Stimulated activated CD4-positive, alpha-beta T cell treated with anti-CD3 and anti-CD28 coated beads, Interleukin-4, amount 100 ng/mL, for 4 hours (primary cell): ENCODE measurements at places on chromosomes 12 and 14.

DNA sequence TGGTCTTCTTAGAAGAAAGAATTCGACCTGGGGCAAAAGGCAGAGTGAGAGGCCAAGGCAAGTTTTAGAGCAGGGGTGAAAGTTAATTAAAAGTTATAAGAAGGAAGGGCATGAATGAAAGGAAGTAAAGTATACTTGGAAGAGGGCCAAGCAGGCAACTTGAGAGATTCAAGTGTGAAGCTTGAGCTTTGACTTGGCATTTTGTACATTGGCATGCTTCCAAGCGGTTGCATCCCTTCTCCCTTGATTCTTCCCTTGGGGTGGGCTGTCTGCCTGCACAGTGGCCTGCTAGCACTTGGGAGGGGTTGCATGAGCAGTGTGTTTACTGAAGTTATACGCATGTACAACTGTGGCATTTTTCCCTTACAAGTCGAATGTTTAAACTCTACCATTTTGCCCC is 74.8 kb upstream of the MGAT4C start:
- DNase-seq = no peak

- DNase-seq = peak; percentile 44
Measured at GRCh38 chr12:6341417-6342139, at the start of gene TNFRSF1A. TNFRSF1A (minus strand) TSS chr12:6342076; CDS start chr12:6341814, 262 bp downstream.

- no peak for DNase-seq
Measured at GRCh38 chr14:103663506-103663905, 34.5 kb downstream of the KLC1 start.

DNA sequence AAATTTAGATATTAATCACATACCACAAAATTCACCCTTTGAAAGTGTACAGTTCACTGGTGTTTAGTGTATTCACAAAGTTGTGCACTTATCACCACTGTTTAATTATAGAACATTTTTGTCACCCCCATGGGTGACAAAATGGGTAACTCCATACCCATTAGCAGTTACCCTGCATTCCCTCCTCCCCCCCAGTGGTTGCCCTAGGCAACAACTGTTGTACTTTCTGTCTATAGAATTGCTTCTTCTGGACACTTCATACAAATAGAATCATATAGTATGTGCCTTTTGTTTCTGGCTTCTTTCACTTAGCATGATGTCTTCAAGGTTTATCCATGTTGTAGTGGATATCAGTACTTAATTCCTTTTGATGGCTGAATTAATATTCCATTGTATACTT is 52.7 kb downstream of the FBXO34 start:
- DNase-seq = no peak

DNA sequence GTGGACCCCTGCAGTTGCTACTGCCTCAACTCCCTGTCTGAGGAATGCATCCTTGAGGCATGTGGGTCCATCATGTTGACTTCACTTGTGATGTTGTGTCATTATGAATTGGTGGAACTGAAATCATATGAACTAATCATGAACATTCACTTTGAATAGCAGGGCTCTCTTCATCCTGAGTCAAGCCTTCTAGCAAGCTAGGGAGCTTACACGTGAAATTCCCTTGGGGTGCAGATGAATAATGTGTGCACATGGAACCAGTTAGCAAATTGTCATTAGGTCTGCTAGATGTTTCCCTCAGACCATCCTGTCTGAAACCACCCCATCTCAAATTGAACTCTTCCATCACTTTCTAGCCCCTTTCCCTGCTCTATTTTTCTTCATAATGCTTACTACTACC is 3.6 kb downstream of the COQ6 start:
- no peak for DNase-seq

GRCh38 chr12:21825886-21826617 is 51.5 kb upstream of the KCNJ8 start:
- DNase-seq = no peak

DNA sequence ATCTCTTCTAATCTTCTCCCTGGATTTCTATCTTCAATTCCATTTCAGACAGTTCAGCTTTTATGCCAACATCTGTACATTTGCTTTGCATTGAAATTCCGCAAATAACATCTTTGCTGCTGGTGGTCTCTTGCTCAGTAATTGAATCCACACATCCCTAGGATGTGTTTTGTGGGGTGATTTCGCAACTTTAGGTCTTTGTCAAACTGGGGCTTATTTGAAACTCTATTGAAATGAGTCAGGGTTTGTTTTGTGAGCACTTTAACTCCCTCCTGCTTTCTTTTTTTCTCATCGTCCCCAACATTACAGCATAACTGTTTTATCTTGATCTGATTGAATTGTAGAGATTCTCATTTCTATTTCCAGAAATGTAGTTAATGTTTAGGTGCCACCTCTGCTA is 404.3 kb downstream of the NPAS3 start:
- no peak for DNase-seq

DNA sequence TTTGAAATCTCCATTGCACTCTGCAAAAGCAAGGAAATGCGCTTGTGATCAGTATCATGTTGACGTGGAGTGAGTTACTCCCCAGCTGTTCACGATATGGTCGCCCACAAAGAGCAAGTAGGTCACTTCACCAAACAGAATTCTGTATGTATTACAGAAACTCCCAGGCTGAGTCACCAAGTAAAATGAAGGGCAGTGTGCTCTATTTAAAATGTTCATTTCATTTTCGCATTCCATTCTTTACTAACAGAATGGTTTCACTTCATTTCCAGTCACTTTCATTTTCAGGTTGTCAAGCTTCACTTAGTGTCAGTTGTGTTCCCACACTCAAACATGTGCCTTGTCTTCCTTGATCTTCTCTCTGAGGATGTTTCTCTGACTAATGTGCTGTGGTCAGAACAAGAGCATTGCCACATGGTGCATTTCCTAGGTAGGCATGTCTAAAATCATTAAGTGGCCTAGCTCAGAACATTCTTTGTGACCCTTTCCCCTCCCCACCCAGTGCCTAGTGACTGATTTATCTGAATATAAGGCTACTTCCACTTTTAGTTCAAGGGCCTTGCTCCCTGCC is 391.2 kb downstream of the RAD51B start:
- DNase-seq = peak; percentile 16

GRCh38 chr14:50350975-50351374 is 38.9 kb downstream of the DMAC2L start:
- DNase-seq = no peak

DNA sequence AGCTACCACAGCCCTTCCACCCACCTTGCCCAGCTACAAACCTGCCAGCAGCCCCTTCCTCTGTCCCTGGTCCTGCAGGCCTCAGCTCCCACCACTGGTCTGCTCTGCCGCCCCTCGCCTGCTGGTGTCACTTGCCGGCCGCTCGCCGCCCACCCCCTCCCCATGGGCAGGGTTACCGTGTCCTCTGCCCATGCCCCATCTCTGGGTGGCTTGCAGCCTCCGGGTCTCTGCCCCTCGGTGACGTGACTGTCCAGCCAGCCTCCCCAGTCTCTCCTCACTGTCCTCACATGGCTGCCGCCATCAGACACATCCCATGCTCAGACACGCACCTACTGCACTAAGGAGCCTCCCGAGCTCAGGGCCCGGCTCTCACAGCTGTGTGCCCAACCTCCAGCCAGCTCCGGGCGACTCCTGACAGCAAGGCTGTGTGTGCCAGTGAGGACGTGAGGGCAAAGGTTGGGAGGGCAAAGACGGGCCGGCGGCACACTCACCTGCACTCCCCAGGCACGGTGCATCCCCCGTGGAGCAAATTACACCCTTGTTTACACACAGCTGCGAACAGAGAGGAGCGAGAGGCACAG is 13.4 kb downstream of the JAG2 start:
- no peak for DNase-seq

- DNase-seq = no peak
Measured at GRCh38 chr12:105569886-105570285, 239.4 kb downstream of the C12orf75 start.

- DNase-seq = no peak
Measured at GRCh38 chr12:3189282-3189681, 112.1 kb downstream of the TSPAN9 start.

- no peak for DNase-seq
Measured at GRCh38 chr12:126210448-126210847, 1145.2 kb downstream of the AACS start.

- DNase-seq = peak; percentile 64
Measured at GRCh38 chr12:101697197-101697929, at the start of gene CHPT1. CHPT1 (plus strand) TSS chr12:101697640; CDS start chr12:101697862, 222 bp downstream.

DNA sequence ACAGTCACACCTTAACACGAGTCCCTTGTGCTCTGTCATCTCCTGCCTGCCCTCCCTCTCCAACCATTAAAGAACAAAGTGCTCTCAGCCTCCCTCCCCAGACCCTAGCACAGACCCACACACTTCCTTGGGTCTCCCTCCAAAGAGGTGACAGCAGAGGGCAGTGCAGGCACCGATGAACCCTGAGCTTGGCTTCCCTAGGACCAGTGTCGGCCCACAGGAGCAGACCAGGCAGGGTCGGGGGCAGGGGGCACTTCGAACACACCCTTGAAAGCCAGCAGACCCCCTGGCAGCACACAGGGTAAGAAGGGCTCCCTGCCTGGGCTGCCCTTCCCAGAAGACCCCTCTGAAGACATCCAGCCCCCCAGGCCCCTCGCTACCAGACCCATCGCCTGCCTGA is 7.0 kb downstream of the CDK2AP1 start:
- DNase-seq = no peak

DNA sequence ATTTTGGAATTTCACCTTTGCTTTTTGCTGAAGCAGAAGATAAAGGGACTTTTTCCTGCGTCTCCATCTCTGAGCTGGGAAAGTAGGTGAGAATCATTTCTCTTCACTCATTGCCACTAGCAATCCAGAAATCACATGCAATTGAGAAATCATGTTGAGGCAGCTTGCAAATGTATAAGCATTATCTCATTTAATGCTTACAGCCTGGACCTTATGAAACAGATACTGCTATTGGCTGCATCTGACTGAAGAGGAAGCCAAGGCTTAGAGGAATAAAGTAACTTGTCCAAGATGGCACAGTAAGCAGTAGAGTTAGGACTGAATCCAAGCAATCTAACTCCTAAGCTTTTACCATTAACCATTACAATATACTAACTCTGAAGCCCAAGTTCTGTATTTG is 122.4 kb downstream of the FIGNL2 start:
- DNase-seq = no peak

DNA sequence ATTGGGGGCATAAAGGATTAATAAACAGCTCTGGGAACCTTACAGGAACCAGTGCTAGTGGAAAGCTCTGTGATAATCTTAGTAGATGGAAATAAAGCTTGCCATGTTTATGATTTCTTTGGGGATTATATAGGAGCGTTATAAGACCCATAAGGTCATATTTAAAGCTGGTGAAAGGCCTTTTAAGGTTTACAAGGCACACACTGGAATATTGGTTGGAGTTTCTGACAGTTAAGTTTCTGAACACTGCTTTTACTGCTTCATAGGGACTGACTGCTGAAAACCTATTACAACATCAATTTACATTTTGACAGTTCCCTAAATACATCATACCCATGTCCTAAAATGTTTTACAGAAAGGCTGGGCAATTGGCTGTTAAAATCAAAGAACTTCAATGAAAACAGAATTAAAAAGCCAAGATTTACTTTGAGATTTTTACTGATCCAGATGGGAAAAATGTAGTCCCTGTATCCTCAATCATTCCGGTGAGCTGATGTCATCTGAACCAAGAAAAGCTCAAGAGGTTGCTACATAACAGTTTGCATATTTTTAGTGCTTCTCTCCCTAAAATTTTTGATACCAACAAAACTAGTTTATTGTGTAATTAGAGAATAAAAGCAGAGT is 153.7 kb upstream of the IGF1 start:
- DNase-seq = no peak

- DNase-seq = no peak
Measured at GRCh38 chr14:22721213-22721612, 45.3 kb upstream of the OXA1L start.

DNA sequence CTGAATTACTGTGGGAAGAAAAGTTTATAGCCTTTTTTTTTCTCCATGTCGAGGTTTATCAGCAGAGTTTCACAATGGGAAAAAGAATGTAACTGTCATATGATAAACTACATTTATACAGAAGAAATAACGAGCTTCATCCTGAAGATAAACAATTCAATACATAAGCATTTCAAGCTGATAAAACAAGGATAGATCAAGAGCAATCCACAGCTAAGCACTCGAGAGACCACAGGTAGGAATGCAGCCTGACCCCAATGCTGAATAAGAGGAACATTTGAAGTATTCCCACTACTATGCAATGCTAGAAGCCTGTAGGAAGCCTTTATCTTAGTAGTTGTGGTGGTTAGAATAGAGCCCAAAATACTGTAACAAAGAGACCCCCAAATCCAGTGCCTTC is 32.6 kb upstream of the DAAM1 start:
- DNase-seq = no peak
